ENCODE measurements at places on chromosomes 3 and 15.
A peak's percentile ranks its signal among the peaks of the same experiment; 100 is the strongest.

DNA sequence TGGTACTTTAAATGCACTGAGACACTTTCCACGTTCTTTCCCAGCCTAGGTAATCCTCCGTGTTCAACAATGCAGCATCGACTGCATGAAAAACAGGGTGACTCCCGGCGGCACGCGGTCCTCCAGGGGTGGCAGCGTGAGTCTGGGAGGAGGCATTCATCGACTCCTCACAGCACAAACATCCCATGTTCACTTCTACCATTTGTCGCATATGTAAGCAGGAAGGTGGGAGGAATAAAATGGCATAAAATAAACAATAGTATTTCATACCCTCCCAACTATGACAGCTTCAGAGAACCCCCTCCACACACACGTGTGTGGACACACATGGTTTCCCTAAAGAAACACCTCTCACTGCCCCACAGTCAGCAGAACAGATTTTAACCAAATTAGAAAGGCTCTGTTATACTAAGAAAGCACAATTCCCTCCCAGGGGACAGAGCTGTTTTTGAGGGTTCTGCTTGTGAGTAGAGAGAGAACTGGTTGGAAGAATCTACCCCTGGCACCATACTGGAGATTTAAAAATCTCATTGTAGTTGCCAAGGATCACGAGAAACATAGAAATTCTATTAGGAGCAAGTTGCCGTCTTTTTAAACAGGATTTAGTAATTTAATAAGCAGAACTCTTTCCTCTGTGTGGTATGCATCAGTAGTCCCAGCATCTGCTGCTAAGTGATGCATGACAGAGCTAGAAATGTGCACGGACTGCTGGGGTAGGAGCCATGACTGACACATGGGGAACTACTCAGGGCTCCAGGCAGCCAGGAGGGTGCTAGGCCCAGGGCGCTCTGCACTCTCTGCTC is 6.0 kb downstream of the FAM43A start:
- DNase-seq = no peak

DNA sequence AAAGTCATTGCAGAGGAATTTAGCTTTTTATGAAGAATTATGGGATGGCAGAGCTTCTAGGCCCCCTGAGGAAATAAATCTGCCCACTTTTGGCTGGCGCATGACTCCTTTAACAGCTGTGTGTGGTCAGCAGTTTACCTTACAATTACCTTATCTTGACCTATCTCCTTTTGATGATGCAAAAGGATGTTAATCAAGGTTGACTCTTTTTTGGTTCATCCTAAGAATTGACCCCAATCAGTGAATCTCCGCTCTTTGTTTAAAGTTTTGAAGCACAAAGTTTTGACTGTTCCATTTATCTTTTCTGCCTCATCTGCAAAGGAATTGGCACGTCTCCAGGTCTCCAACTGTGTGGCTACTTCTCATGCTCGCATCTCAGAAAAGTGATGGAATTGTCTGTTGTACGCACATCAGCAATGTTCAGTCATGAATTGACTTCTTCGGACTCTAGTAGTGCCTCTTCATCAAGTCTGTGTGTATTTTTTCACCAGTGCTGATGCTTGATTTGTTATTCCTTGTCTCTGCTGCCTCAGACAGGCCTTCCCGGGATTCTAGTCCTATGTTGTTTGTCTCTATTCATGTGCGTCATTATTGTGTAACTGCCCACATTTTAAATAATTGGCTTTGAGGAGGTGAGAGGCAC is 196.2 kb upstream of the CFAP20DC start:
- DNase-seq = no peak

DNA sequence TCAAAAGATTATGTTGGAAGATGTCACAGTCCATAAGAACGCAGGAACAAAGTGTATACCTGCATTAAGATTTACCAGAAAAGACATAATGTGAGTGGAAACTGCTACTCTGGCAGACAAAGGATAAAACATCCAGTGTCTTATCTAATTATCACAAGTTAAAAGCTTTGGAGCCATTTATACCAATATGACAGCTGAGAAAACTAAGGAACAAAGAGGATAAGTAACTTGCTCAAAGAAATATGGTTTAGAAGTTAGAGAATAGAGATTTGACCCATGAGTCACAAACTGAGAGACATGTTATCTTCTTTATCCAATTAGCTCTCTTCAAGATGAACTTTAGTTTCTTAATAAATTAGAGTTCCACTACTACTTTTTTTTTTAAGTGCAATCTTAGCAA is 1473.7 kb downstream of the OTOL1 start:
- no peak for DNase-seq

- DNase-seq = no peak
Measured at GRCh38 chr3:50401978-50402595, 42.8 kb upstream of the TMEM115 start.

DNA sequence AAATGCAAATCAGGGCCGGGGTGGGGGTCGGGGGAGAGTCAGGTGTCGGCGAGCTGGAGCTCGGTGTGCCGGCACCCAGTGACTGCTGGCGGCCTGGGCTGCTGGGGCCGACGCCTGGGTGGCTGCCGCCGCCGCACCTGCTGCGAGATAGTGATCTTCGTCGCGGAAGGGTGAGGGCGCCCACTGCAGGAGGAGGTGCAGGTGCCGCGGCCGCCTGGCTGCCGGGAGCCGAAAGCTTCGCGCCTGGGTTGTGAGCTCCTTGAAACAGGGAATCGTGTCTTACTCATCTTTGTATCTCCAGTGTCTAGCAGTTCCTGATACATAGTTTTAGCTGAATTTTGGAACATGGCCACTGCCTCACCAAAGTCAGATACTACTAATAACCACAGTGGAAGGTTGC is 64.0 kb upstream of the CPOX start:
- DNase-seq = peak; percentile 1

- no peak for DNase-seq
Measured at GRCh38 chr3:81788610-81789009, 27.2 kb upstream of the GBE1 start.

- DNase-seq = no peak
Measured at GRCh38 chr3:128748557-128748956, 22.6 kb downstream of the RAB7A start.

DNA sequence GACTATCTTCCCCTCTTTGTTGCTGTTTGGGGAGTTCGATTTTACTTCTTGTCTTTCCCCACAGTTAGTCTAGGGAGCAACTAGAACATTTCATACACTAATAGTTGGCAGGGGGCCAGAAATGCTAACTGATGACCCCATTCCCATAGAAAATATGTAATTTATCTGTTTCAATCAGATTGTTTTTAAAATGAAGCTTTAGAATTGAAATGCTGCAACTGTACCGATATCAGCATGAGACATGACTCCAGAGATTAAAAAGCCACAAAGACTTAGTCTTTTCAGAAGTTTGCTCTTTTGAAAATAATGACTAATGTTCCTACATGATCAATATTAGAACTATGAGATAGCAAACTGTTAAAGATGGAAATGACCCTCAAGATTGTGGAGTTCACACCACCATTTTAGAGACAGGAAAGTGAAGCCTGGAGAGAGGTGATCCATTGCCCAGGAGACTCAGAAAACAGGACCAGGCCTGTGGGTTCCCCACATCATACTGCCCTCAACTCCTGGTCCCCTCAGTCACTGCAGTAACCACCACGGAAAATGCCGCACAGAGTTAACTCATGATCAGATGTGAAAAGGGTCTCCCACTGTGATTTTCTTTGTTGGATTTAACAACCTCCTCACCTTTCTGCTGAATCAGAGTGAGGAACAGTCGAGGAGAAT is 130.3 kb downstream of the CHDH start:
- DNase-seq = no peak

DNA sequence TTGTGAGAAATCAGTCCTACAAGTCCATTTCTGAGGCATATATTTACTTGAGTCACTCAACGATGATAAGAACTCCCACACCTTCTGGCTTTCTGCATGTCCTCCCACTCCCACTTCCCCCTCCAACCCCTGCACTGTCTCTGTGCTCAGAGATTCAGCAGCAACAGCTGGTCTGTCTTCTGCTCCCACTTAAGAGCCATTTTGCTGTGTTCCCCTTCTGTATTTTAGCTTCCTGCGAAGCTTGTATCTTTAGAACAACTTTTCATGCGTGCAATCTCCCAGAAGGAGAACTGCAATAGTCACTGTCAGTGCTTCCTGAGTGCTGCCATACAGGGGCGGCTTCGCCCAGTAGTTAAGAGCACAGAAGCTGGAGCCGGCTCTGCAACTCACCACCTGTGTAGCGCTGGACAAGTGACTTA is 90.0 kb upstream of the SPATA12 start:
- no peak for DNase-seq

GRCh38 chr15:49875392-49875791 is 243.6 kb downstream of the ATP8B4 start:
- no peak for DNase-seq

- DNase-seq = no peak
Measured at GRCh38 chr3:184578218-184578617, 16.6 kb downstream of the EPHB3 start.

DNA sequence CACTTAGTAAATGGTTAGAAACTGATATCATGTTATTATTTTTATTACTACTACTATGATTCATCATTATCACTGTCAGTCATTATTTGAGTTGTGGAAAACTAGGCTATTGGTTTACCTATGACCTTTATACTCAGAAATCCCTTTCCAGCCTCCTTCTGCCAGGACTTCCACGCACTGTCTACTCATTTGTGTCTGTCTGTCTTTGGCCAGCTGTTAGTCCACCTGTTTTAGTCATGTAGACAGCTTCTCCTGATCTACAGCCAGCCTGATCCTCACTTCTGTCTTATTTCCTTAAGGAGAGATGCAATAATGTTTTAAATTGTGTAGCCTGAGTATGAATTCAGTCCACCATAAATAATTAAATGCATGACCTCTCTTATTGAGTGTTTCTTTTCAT is 162.8 kb downstream of the EPHA3 start:
- DNase-seq = no peak

DNA sequence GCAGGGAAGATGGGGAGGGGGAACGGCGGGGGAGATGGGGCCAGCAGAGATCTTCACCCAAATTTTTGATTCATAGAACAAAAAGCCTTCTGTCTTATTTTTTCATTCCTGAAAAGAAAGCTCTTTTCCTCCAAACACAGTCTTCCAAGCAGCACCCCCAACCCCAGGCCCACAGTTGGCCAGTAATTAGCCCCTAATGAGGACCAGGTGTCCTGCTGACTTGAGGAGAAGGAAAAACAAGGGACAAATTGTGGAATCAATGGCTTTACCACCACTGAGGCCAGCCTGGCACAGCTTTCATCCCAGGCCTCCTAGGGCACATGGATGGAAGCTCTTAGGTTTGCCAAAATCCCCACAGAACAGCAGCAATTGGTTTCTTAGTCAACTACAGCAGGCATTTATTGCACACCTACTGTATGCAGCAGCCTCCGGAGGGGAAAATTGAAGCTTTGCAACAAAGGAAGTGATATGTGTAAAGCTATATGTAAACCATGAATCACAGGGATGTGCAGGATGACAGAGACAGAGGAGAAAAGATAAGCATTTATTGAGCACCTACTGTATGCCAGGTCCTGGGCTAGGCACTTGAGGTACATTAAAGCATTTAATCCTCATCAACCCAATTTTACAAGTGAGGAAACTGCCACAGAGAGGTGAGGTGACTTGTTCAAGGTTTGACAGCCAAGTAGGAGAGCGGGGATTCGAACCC is 199.5 kb downstream of the TBC1D2B start:
- DNase-seq = no peak

DNA sequence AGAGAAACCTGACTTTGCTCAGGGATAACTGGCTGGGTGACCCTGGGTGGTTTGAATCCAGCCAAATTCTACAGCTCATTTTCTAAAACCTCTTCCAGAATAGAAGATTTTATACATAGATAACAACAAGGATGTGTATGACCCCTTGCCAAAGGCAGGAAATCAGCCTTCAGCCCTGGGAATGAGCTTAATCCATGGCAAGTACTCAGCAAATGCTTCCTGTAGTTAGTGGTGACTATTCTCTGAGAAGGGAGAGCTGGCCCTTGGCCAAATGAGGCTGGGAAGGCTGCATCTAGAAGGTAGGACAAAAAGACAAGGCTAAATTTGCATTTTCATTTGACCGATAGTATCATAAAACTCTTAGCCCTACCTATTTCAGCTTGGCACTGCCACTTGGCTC is 4.6 kb upstream of the HACD3 start:
- no peak for DNase-seq

- DNase-seq = no peak
Measured at GRCh38 chr3:50248387-50248786, 12.4 kb downstream of the GNAI2 start.

- DNase-seq = no peak
Measured at GRCh38 chr3:121739902-121740301, 9.6 kb downstream of the GOLGB1 start.

- no peak for DNase-seq
Measured at GRCh38 chr3:12574661-12575060, 17.8 kb downstream of the MKRN2 start.

- no peak for DNase-seq
Measured at GRCh38 chr15:70512772-70513362, 250.5 kb downstream of the UACA start.

DNA sequence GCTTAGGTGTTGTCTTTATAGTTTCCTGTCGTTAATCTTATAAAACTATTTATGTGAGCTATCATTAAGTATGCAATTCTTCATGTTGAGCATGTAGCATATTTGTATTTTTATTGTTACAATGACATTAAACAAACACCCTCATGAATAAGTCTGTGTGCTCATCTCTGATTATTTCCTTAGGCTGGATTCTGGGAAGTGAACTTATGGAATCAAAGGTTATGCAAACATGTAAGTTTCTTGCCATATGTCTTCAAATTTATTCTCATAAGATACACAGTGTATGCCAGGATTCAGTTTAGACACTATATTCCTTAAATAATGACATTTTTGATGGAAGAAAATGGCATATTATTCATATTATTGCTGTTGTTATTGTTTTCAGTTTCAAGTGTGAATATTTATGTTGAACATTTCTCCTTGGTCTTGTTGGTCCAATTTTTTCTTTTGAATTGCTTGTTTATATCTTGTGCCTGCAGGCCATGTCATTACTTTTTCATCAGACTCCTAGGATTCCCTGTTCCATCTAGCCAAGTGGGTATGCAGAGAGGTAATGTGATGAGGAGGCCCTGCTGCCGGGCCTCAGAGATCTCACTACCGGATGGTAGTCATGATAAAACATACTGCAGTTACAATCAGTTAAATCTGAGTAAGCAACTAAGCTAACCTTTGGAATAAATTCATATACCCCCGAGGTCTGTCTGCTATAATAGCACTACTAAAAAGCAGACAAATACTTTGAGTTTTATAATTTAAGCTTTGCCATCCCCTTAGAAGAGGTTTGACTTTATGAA is 684.3 kb upstream of the SGO1 start:
- DNase-seq = no peak

GRCh38 chr15:101613130-101614000 is 38.8 kb downstream of the TM2D3 start:
- no peak for DNase-seq

DNA sequence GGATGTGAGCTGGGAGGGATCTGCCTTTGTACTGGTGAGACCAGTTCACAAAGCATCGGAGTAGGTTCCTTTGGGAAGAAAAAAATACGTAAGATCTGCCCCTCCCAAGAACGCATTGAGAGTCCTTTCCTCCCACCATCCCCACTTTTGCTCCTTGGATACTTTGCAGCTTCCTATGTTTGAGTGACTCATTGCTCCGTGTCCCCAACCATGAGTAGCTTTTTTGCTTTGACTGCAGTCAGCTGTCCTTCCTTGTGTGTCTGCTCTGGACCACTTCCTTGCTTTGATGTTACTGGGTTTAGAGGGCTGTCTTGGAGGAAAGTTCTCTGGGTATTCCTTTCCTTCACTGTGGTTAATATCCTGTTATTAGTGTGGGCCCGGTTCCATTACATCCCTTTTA is 43.2 kb upstream of the PTPN23 start:
- no peak for DNase-seq
